ENCODE measurements at places on chromosomes 3 and 15.

DNA sequence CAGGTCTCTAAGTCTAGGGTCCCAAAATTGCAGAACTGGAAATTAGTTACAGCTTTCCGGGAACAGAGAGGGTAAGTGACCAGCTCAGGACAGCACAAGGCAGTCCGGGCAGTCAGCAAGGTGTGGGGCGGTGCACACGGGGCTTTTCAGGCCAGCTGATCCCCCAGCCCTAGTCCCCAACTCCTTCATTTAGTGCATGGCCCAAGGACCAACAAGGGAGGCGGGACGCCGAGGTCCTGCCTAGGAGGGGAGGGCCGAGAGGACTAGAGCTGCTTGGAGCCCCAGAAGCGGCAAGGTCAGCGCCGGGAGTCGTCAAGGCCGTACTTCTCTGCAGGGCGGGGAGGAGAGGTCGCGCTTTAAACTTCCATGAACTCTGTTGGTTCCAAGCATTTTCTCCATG lies 2.0 kb upstream of the PDE8A start:
- no peak for DNase-seq

- DNase-seq = no peak
Observed at GRCh38 chr15:38878926-38879325, 314.3 kb upstream of the RASGRP1 start.

- DNase-seq = no peak
Observed at GRCh38 chr3:129592381-129593131, 13.9 kb downstream of the PLXND1 start.

GRCh38 chr15:79209690-79210089 lies 72.8 kb upstream of the ANKRD34C start:
- no peak for DNase-seq

DNA sequence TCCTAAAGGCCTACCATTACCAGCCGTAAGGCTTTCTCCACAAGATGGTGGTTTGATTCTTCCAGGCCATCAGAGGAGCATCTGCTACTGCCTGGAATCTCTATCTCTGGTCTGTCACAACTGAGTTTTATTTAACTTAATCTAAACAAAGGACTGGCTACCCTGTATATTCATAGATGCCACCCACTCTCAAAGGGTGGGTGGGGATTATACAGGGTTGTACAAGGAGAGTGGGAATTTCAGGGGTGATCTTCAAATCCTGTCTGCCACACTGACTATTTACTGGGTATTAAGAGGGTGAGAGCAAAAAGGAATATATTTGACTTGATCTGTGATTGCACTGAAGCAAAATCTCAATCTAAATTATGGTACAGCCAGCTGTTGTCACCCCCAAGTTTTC lies 253.3 kb downstream of the MBNL1 start:
- DNase-seq = no peak

- no peak for DNase-seq
Observed at GRCh38 chr3:11385891-11386290, 113.7 kb downstream of the ATG7 start.

DNA sequence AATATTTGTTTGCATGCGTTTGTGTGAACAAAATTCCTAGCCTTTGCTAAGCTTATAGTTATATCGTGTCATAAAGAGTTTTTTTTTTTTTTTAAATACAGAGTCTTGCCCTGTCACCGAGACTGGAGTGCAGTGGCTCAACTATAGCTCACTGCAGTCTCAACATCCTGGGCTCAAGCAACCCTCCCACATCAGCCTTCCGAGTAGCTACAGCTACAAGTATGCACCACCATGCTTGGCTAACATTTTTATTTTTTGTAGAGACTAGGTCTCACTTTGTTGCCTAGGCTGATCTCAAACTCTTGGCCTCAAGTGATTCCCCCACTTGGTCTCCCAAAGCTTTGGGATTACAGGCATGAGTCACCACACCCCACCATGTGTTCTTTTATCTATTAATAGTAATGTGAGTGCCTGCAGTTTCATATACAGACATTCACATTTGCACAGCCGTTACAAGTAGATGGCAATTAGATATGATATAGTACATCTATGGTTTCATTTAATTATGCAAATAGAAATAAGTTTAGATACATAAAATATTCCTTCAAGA lies 848.6 kb downstream of the PDCD6IP start:
- no peak for DNase-seq

GRCh38 chr3:47678446-47679338 lies 100.0 kb upstream of the CSPG5 start:
- DNase-seq = no peak

DNA sequence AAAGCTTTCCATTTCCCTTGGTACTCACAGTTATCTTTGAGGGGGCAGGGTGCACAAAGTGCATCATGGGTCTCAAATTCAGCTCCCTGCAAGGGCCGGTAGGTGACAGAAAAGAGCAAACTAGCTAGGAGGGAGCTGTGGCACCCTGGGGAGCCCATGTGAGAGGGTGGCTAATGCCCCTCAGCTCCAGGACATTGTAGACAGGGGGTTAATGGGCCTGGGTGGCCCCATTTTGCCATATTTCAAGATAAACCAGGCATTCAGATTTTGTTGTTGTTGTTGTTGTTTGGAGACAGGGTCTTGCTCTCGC lies 3.7 kb upstream of the SLC6A6 start:
- DNase-seq = no peak

DNA sequence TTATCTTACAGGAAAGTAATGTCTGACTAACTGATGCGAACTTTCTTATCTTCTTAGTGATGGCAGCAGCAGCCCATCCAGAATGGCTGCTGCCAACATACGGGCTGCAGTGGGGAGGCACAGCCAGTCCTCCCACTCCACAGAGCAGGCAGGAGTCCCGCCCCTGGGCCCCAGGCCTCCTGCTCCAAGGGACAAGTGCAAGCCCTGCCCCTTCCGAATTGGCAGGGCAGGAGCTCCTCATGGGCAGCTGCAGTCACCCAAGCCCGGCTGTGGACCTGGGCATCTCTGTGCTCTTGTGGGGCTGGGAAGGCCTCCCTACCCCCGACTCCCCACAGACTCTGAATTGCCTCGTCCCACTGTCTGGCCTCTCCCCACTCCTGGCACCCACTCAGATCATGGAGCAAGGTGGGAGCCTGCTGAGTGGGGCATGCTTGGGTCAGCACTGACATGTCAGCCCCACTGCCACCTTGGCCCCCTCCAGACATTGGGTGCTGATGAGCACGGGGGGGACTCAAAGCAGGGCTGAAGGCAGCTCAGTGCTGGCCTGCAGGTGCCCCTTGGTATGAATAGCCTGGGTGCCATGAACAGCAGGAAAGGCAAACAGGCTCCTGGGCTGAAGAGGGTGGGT lies 618.9 kb upstream of the KCNMB2 start:
- DNase-seq = no peak

- DNase-seq = no peak
Observed at GRCh38 chr3:13221491-13222061, 148.3 kb upstream of the IQSEC1 start.

GRCh38 chr15:42939841-42940240 lies 19.3 kb upstream of the TTBK2 start:
- no peak for DNase-seq

DNA sequence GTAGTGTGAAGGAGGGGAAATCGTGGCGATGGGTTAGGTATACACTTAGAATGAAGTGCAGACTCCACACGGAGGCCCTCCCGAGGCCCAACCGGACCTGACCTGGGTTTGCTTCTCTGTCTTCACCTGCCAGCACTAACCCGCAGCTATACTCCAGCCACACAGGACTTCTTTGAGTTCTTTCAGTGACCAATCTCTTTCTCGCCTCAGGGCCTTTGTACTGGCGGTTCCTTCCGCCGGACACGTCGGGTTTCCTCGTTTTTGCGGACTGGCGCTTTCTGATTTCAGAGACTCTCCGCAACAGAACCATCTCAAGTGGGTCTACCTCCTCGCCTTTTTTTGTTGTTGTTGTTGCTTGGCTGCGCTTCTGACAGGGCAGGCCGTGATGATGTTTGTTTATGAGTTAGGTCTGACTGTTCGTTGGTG lies at the start of gene NEIL1:
TSS of gene NEIL1 (plus strand) at position 244 of the 426 bp plus-strand sequence. CDS start 1,867 bp downstream, outside the sequence.
- DNase-seq = no peak

Measured in RWPE2 (cell line).